Progenitor cell of endocrine pancreas (in vitro differentiated cells): ENCODE measurements at places on chromosomes 7 and 10.

DNA sequence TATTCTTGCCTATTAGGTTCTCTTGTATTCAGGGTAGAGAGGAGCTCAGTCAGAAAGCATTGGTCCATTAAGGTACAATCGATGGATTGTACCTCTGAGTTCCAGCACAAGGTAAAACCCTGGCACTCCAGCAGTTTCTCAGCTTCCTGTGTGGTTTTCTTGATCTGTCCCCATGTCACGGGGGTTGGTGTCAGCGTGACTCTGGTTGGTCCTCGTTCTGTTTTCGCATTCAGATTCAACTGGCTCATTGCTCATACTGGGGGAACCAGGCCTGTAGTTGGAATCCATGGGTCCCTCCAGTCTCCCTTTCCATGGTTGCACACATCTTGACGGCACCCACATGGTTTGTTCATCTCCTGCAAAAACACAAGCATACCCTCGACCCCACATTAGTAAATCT, 32.7 kb upstream of the RASGEF1A start:
- H3K4me1 ChIP-seq = peaks cover 17% of the 10 kb centered on the region
- no peak overlapping the region for H3K27ac ChIP-seq
- H3K4me3 ChIP-seq = no peak overlapping the region
- no peaks in the 10 kb centered on the region for H3K36me3 ChIP-seq

DNA sequence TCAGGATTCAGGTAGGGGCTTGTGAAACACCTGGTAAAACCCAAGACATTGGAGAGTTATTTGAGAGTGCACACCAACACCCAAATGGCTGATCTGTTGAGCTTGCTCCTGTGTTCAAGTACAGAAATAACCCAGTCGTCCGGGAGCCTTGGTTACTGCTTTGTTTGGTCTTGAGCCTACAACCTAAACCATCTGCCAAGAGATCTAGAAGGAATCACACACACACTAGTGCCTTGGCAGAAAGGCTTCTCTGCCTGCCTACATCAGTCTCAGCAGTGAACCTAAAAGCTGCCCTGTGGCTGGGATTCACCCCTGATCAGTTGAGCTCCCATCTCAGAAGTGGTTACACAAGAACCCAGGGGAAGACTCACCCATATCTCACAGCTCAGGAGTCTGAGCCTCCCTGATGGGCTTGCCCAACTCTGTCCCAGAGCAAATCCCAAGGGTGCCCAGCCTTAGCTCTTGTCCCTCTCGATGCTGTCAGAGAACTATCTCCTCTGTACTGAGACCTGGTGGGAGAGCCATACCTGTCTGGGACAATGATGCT, 167.6 kb downstream of the CXCL12 start:
- DNase-seq = no peak
- H3K36me3 ChIP-seq = peaks cover 5% of the 10 kb centered on the region
- H3K4me1 ChIP-seq = no peaks in the 10 kb centered on the region
- H3K4me3 ChIP-seq = no peak overlapping the region
- H3K27ac ChIP-seq = no peak overlapping the region

DNA sequence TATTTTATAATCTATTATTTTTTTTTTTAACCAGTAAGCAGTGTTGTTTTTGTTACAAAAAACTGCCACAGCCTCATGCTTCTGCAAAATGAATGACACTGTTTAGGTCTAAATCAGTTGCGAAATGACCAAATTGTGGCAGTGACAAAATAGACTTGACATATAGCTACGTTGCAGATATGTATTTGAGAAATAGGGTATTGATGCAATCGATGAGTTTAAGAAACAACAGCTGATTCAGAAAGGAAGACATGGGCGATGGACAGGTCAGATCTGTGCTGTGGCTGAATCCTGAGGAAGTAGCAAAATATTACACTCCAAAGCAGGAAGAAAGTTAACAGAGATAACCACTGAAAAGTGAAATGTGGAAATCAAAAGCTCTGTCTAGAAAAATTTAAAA, 89.0 kb upstream of the STEAP4 start:
- peaks cover 17% of the 10 kb centered on the region for H3K4me1 ChIP-seq
- peaks cover 7% of the 10 kb centered on the region for H3K27me3 ChIP-seq

- no peak for DNase-seq
- no peaks in the 10 kb centered on the region for H3K27me3 ChIP-seq
- H3K36me3 ChIP-seq = no peaks in the 10 kb centered on the region
- no peaks in the 10 kb centered on the region for H3K4me1 ChIP-seq
- no peak overlapping the region for H3K4me3 ChIP-seq
Observed at GRCh38 chr7:105728028-105728427, 146.7 kb upstream of the EFCAB10 start.

DNA sequence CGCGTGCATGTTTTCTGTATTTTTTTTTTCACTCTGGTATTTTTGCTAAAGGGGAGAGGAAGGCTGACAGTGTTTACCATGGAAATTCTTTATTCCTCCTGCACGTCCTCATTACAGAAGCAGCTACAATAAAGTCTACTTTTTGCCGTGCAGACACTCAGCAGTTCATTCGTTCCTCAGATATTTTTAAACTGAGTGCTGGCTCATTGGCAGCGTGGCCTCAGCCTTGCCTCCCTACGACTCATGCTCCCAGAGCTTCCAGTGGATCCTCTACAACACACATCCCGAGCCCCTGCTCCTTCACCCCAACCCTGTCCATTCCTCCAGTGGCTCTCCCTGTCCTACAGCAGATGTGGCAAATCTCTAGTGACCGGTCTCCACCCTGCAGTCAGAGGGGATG, 239.2 kb upstream of the ZMIZ1 start:
- H3K27ac ChIP-seq = no peak overlapping the region
- H3K36me3 ChIP-seq = peaks cover 1% of the 10 kb centered on the region
- no peak overlapping the region for H3K4me3 ChIP-seq
- H3K27me3 ChIP-seq = peaks cover 35% of the 10 kb centered on the region
- no peaks in the 10 kb centered on the region for H3K4me1 ChIP-seq

GRCh38 chr10:61183967-61184366, 240.0 kb upstream of the RHOBTB1 start:
- H3K27ac ChIP-seq = no peak overlapping the region
- no peaks in the 10 kb centered on the region for H3K27me3 ChIP-seq
- H3K4me1 ChIP-seq = peaks cover 40% of the 10 kb centered on the region
- no peak for DNase-seq

GRCh38 chr10:89069589-89069988, 79.0 kb downstream of the FAS start:
- peaks cover 29% of the 10 kb centered on the region for H3K27me3 ChIP-seq
- H3K27ac ChIP-seq = no peak overlapping the region
- no peak overlapping the region for H3K4me3 ChIP-seq
- H3K36me3 ChIP-seq = no peaks in the 10 kb centered on the region
- H3K4me1 ChIP-seq = no peaks in the 10 kb centered on the region

DNA sequence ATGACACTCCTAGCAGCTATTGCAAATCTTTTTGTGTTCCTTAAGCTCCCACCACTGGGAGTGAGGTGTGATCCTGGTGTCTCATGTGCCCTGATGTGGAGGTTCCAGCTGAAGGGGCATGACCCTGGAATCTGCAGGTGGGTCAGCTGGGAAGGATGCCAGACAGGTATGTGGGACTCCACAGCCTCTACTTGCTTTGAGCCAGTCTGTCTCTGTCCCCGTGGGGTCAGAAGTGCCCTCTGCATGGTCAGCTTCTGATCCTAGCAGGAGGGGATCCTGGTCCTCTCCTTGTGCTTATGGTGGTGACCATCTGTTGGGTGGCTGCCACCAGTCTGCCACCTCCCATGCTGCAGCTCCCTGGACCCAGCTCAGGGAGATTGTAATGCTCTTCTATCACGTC, 51.1 kb upstream of the COMTD1 start:
- no peaks in the 10 kb centered on the region for H3K36me3 ChIP-seq
- H3K4me3 ChIP-seq = no peak overlapping the region
- DNase-seq = no peak

GRCh38 chr10:108031505-108031904, 867.0 kb upstream of the SORCS1 start:
- H3K4me3 ChIP-seq = no peak overlapping the region
- DNase-seq = no peak
- no peaks in the 10 kb centered on the region for H3K27me3 ChIP-seq
- no peak overlapping the region for H3K27ac ChIP-seq
- no peaks in the 10 kb centered on the region for H3K4me1 ChIP-seq
- no peaks in the 10 kb centered on the region for H3K36me3 ChIP-seq

DNA sequence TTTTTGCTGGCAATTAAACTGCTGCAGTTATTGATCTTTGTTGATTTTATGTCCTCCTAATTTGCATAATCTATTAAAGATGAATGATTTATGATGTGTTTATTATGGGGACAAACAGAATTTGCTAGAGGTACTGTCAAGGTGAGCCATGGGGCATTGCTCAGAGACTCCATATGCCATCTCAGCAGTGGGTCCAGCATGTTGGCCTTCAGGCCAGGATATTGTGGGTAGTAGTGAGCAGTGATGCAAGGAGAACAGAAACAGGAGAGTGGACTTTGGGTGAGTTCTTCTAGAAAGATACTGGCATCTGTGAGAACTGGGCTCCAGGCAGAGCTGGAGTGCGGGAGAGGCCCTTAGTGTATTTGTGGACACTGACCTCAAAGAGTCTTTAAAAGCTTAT, 65.9 kb downstream of the PAX2 start:
- H3K36me3 ChIP-seq = no peaks in the 10 kb centered on the region
- H3K27me3 ChIP-seq = peaks cover 86% of the 10 kb centered on the region
- H3K4me1 ChIP-seq = peaks cover 9% of the 10 kb centered on the region
- no peak overlapping the region for H3K4me3 ChIP-seq

DNA sequence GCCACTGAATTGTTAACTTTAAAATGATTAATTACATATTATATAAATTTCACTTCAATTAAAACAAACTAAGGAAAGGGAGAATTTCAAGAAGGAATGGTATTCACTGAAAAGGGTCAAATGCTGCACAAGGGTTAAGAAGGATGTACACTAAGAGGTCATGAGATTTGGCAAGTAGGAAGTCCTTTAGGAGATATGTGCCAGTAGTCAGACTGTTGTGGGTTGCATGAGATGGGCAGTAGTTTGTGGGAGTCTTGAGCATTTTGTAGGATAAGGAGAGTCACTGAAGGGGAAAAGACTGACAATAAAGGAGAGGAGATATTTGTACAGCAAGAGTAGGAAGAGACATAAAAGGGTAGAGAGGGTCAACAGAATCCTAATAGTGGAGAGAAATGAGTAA, 12.4 kb upstream of the PTPN12 start:
- peaks cover 2% of the 10 kb centered on the region for H3K4me1 ChIP-seq

- no peaks in the 10 kb centered on the region for H3K36me3 ChIP-seq
- no peaks in the 10 kb centered on the region for H3K4me1 ChIP-seq
- no peaks in the 10 kb centered on the region for H3K27me3 ChIP-seq
- H3K4me3 ChIP-seq = no peak overlapping the region
- no peak for DNase-seq
Observed at GRCh38 chr7:20320322-20320721, 10.4 kb upstream of the ITGB8 start.
